Caco-2 (cell line): ENCODE measurements at places on chromosomes 5 and 9.

- no peak for DNase-seq
Measured at GRCh38 chr5:13860146-13860545, 84.3 kb downstream of the DNAH5 start.

GRCh38 chr5:67652201-67652600 lies 455.6 kb upstream of the CD180 start:
- DNase-seq: no peak

DNA sequence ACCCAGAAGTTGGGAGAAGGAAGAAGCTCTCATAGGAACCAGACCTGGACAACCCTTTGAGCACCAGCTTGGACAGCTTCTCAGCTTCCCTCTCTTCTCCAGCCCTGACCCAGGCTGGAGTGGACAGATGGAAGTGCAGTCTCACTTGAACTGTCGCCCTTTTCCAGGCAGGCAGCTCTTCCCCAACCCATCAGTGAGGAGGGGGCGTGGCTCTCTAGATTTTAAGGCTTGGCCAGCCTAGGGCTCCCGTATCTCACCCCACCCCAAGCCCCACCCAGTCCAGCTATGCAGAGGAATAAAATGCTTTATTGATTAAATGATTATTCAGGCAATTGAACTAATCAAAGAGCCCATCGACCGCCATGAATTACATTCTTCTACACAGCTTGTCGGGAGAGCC lies 2.2 kb downstream of the PAX5 start:
- DNase-seq: no peak

DNA sequence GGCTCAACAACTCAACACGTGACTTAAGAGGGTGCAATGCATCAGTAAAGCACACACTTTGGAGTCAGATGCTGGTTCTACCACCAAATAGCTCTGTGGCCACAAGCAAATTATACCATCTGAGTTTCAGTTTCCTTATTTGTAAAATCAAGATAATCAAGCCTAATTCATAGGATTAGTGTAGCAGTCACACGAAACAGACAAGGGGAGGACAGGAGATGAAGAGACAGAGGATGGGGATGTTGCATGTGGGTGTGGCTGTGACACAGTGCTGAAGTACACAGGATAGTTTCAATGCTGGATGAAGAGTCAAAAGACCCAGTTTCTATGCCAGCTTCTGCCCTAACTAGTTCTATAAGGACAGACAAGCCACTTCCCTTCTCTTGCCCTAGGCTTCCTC lies 60.2 kb downstream of the SPOCK1 start:
- DNase-seq: no peak

- DNase-seq: peak; percentile 84
Measured at GRCh38 chr5:127934791-127935256, 148.7 kb upstream of the SLC12A2 start.

- no peak for DNase-seq
Measured at GRCh38 chr5:83034528-83035207, 42.5 kb downstream of the TMEM167A start.

DNA sequence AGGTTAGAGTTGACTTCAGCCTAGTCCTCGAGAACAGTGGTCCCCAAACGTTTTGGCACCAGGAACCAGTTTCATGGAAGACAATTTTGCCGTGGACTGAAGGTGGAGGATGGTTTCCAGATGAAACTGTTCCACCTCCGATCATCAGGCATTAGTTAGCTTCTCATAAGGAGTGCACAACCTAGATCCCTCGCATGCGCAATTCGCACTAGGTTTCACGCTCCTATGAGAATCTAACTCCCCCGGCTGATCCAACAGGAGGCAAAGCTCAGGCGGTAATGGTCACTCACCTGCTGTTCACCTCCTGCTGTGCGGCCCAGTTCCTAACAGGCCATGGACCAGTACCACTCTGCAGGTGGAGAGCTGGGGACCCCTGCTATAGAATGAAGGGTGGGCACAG lies 163.6 kb downstream of the CDH6 start:
- DNase-seq: no peak

GRCh38 chr5:111099058-111099778 lies 7.1 kb downstream of the WDR36 start:
- DNase-seq: no peak

DNA sequence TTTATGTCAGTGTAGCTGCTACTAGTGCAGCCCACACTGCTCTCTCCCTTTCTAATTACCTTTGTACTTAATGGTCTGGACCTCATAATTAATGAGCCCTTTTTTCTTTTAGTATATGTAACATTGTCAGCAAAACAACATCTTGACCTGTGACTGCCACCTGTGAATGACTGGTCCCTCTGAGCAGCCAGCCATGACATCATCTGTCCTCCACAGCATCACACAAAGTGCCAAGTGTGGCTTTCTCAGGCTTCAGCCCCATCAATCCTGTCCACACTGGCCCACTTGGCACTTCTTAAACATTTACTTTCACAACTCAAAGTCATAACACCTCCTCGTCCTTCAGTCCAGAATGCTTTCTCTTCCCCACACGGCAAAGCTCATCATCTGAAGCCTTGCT lies 104.7 kb downstream of the GPR21 start:
- no peak for DNase-seq
